ENCODE measurements at places on chromosomes 6 and 20.
A peak's percentile ranks its signal among the peaks of the same experiment; 100 is the strongest.

DNA sequence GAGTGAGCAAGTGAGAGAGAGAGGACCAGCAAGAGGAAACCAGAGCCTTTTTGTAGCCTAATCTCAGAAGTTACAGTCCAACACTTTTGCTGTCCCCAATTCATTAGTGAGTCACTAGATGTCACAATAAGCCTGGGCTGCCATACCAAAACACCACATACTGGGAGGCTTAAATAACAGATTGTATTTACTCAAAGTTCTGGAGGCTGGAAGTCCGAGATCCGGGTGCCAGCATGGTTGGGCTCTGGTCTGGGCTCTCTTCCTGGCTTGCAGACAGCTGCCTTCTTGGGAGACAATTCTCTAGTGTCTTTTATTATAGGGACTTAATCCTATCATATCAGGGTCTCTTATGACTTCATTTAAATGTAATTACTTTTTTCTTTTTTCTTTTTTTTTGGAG lies 50.7 kb upstream of the FERMT1 start:
- DNase-seq, result no peak

- no peak for DNase-seq
Observed at GRCh38 chr6:1738558-1739081, 128.9 kb downstream of the FOXC1 start.

DNA sequence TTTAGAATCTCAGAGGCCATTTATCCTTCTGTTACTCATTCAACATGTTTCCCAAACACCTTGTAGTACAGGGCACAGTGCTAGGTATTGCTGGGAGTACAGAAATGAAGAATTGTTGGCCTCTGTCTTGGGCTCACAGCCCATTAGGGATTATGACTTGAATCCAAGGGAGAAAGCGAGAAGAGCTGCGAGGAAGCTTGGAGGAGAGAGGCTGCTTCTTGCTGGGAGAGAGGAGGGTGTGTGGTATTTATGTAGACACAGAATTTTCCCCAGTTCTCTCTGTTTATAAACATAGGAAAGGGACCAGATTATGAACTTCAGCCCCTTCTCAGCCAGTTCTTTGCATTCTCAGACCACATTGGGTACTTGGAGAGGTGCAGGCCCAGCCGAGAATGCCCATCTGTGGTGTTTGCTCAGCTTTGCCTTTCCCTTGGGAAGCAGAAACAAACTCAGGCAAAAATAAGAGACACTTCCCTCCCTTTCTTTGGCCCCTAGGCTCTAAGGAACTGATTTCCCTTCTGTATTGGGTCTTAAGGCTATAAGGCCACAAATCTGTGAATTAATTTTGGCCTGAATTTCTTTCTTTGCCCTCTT lies 17.9 kb downstream of the CHMP4B start:
- DNase-seq, result no peak

DNA sequence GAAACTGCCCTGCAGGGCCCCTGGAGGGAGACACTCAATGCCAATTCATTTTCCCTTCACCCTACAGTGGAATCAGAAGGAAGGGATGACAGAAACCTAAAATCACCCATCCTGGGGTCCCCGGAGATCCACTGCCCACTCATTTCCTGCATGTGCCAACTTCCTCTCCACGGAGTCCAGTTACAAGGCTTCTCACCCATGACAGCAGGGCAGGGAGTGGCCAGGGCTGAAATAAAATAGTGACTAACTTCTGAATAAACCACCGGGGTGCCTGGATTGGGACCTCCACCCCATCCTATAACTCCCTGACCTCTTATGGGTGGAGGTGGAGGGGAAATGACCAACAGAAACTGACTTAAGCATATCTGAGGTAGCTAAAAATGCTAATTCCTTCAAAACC lies 362.3 kb downstream of the MAFB start:
- no peak for DNase-seq

DNA sequence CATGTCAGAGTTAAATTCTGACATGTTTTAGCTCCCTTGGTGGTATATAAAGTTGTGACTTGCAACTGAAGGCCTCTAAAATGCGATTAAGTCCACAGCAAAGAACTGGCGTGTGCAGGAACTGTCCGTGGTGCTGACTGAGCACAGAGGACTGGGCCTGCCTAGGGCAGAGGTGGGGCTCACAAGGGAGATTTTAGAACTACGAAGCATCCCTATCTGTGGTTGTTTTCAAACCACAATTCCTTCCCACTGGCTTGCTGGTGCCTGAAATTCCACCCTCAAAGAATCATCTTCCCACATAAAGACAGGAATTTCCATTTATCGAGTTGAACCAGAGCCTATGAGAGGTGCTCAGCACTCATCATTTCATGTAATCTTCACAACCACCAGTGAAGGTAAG lies 30.1 kb downstream of the RIMS4 start:
- DNase-seq, result no peak

GRCh38 chr6:11271228-11272020 lies 39.0 kb upstream of the NEDD9 start:
- DNase-seq, result no peak

DNA sequence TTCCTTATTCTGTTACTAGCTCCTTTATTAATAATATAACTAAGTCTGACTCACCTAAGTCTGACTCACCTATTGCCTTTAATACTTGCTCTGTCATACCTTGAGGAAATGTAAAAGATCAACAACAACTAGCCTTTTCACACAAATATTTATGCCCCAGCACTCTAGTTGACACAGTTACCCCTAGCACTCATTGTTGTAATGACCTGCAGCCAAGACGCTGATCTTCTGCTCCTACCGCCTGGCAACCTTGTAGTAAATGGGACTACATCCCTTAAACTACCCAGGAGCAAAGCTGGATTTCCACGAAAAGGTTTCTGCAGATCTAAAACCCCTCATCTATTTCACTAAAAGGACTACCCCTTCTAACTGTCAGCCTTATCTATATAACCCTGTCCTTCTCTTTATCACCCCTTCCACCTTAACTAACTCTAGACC lies 90.0 kb downstream of the PLG start:
- DNase-seq, result no peak

GRCh38 chr6:113684382-113684901 lies 172.7 kb upstream of the MARCKS start:
- no peak for DNase-seq

DNA sequence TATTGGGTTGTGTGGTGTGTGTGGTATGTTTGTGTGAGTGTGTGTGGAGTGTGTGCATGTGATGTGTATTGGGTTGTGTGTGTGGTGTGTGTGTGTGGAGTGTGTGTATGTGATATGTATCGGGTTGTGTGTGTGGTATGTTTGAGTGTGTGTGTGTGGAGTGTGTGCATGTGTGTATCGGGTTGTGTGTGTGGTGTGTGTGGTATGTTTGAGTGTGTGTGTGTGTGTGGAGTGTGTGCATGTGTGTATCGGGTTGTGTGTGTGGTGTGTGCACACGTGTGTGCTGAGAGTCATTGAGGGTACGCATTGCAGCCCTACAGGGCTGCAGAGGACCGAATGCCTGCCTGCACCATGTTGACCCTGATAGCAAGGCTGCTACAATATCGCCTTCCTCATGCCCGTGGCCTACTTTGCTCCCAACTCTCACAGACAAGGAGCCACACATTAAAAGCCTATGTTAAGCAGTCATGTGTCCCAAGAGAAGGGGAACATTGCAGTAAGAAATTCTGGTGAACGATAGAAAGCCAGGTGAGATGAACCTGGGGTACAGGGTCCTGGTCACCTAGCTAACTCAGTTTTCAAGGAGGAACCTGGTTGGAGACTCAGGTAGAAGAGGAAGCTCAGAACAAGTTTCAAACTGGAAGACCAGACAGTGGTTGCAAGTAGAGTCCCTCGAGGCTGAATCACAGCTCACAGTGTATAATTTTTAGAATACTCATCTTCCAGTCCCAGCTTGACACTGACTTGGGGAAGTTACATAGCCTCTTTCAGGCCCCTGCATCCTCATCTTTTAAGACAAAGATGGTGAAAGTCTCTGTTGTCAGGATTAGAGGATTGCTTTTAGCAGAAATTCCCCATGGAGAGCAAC lies 45.7 kb upstream of the TMEM170B start:
- DNase-seq, result no peak

GRCh38 chr20:14561741-14562221 lies 224.4 kb upstream of the FLRT3 start:
- DNase-seq, result no peak

- DNase-seq, result no peak
Observed at GRCh38 chr6:45486736-45487135, 109.0 kb upstream of the SUPT3H start.

GRCh38 chr6:3345836-3346235 lies 87.1 kb downstream of the PSMG4 start:
- DNase-seq, result no peak

- DNase-seq, result no peak
Observed at GRCh38 chr6:2615251-2615650, 135.5 kb downstream of the MYLK4 start.

DNA sequence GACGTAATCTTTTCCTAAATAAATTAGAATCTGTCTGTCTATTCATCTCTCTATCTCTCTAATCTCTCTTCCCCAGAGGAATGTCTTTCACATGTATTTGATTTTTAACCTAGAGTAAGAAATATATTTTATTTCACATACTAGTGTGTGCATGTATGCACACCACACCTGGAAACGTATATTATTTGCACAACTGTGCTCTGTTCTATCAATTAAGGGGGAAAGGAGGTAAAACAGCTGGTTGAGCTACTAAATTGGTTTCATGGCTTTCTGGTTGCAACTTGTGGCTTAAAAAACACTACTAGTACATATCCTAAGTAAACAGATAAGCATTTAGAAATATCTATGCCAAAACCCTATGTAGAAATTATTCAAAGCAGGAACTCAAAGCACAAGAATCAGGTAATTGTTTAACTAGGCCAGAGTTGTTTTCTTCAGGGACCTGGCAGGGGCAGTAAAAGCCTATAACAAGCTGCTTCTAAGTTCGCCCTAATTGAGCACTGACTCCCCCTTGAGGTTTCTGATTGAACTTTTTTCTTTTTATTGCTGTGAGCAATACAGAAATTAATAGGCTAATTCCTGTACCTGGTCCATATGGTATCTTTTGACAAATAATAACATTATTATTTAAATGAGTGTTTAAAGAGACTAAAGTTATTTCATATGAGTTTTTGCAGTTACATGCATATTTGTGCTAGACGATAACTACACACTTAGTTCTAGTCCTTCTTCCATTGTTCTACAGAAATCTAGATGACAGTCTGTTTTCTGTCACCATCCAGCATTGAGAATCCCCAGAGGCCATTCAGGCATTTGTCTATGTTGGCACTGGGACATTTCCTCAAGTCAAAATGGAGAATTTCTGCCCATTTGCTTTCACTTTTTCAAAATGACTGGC lies 88.6 kb downstream of the MCHR2 start:
- DNase-seq, result peak; percentile 45

GRCh38 chr6:169556758-169557548 lies 144.9 kb downstream of the WDR27 start:
- DNase-seq, result no peak

DNA sequence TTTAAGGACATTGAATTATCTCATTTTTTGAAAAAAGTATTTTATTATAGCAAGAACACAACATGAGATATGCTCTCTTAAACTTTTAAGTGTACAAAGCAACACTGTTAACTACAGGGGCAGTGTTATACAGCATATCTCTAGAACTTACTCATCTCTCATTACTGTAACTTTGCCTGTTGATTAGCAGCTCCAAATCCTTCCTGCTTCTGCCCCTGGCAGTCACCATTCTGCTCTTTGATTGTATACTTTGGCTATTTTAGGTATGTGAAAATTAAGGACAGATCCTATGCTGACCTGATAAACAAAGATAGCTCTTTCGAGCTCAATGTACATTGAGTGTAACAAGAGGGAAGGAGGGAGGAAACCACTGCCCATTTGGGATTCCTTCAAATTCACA lies 1349.8 kb upstream of the GJE1 start:
- no peak for DNase-seq

GRCh38 chr6:33201935-33202334 lies 1.3 kb downstream of the SLC39A7 start:
- DNase-seq, result no peak

GRCh38 chr6:169539176-169539897 lies 162.5 kb downstream of the WDR27 start:
- no peak for DNase-seq

GRCh38 chr6:25899580-25900408 lies 25.8 kb upstream of the SLC17A3 start:
- DNase-seq, result no peak

DNA sequence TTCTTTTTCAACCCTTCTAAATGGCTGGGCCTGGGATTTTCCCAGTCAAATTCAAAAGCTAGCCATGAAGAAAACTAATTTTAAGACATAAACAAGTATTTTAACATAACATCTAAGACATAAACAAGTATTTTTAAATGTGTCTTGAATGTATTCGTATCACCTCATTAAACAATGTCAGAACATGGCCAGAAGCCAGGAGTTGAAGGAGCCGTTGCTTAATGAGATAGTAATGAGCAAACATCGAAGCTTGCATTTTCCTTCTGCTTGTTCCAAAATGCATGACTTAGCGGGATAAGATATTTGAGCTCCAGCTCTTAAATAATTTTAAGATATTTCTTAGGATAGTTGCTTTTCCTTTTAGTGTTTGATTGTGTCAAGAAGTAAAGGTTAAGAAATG lies 4.2 kb upstream of the RNF182 start:
- no peak for DNase-seq

DNA sequence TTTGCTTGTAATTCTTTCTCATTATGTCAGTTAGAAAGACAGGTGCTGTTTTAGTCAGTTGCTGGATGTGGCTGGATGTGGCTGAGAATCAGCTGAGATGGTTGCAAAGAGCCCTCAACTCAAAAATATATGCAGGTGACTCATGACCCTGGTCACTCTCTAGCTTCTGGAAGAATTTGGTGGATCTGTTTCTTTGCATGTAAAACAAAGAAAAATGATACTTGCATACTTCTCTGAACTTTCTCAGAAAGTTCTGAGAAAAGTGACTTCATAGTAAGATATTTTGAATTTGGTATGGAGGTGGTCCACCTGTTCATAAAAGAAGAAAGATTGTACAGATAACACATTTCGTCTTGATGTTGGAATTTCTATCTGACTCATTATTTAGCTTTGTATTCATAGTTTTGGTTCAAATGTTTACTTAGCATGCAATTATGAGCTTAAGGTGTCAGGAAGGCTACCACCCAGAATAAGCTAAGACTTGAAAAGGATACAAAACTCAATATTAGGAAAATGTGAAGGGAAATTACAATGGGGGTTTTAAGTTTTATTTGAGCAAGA lies 163.2 kb upstream of the OLIG3 start:
- no peak for DNase-seq

DNA sequence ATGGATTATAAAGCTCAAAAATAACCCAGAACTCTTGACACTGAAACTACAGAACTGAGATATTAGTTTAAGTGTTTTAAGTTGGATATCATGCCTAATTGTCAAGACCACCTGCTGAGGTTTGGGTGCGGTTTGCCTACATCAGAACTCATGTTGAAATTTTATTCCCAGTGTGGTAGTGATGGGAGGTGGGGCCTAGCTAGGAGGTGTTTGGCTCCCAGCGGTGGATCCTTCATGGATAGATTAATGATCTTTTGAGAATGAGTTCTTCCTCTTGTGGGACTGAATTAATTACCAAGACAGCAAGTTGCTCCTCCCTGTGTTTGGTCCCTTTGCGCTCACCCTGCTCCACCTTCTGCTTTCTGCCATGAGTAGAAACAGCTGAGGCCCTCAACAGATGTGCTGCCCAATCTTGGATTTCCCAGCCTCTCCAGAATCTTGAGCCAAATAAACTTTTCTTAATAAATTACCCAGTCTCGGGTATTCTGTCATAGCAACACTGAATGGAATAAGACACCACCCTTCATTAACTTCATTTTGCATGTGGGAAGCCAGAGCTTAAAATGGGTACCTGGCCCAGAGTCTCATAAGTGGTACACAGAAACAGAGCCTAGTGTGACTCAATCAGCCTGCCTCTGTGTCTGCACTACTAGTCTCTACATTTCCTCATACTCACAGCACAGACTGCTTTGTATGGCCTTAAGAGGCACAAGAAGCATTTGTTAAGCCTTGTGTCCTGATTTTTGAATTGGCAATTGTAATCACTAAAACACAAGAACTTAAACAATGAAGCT lies 158.4 kb downstream of the IBTK start:
- DNase-seq, result no peak

Data from DMS153 (cell line).